Umbilical cord (tissue), 2 donors: ENCODE measurements at places on chromosomes 13 and 19.
A peak's percentile ranks its signal among the peaks of the same experiment; 100 is the strongest.

- DNase-seq: no peak
These were observed 530.6 kb upstream of the SPRY2 start for GRCh38 chr13:80871481-80871880.

- DNase-seq: no peak
These were observed 195.6 kb upstream of the DACH1 start for GRCh38 chr13:72062566-72062965.

DNA sequence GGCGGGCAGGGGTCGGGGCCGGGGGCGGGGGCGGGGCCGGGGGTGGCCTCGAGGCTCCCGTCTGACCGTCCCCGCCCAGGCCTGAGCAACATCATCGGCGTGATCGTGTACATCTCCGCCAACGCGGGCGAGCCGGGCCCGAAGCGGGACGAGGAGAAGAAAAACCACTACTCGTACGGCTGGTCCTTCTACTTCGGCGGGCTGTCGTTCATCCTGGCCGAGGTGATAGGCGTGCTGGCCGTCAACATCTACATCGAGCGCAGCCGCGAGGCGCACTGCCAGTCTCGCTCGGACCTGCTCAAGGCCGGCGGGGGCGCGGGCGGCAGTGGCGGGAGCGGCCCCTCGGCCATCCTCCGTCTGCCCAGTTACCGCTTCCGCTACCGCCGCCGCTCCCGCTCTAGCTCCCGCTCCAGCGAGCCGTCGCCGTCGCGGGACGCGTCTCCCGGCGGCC, 9.4 kb upstream of the CACNG6 start:
- DNase-seq: no peak

DNA sequence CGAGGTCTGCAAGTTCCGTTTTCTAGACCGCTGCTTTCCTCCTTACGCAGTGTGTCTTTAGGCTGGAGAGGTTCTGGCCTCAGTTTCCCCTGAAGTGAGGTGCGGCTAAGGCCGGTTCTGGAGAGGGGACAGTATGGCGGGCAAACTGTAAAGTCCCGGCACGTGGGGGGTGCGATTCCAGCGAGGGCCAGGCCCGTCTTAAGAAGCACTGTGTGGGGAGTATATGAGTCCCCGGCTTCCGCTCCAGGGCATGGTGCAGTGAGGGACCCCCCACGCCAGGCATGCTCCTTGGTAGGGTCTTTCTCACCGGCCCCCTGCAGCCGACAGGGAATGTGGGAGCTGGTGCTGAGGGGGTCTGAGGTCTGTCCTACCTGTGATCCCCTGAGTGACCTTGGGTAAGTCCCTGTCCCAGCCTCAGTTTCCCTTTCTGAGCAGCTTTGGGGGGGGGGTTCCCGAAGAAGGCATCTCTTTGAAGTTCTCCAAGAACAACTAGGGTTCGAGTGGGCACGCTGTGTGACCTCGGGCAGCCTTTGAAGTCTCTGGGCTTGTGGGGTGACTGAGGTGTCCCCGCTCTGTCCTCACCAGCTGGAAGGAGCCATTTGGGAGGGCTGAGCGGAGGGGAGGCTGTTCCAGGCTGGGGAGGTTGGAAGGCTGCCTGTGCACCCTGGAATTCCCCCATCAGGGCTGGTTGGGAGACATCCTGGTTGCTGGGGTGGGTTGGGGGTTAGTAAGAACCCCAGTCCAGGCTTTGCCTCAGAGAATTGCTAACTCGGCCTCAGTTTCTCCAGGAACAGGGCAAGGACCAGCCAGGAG, 1.5 kb downstream of the NFIC start:
- no peak for DNase-seq

DNA sequence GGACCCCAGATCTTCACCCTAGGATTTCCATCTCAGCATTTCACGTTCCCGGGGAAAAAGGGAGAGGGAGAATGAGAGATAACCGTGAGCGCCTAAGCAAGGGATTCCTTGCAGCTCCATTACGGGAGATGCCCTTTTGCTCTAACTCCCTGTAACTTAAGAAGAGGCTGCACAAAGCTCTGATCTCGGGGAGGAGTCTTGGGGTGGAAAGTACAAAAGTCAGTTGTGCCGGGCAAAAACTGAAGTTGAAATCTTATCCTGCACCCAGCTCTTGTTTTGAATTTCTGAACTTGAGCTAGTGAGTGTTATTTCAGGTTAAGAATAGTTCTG, 256.4 kb upstream of the SOX21 start:
- DNase-seq: no peak

GRCh38 chr13:33434676-33435075, 149.1 kb upstream of the STARD13 start:
- DNase-seq: no peak

DNA sequence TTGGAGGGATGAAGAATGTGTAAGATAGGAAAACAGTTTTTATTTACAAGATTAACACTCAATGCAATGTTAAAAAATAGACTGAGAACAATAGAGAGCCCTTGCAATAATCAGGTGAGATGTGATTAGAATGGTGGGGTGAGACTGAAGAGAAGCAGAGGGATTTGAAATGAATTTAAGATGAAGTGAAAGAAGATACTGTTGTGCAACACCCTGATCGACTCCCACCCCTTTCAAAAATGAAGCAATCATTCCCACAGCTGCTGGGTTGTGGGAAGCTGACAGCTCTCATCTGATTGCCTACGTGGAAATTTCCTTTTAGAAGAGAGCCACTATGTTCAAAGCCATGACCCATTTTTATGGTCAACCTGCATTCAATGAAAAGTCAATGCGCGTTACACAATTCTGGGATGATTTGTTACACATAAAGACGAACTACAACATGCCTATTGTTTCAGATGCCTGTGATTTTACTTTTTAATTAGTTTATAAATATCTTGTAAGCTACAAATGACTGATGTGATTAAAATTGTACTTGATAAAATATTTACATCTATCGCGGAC, 1374.8 kb downstream of the PCDH9 start:
- DNase-seq: no peak

GRCh38 chr13:79392882-79393563, 13.0 kb downstream of the RBM26 start:
- no peak for DNase-seq

- no peak for DNase-seq
These were observed 13.9 kb upstream of the DACH1 start for GRCh38 chr13:71880753-71881541.

GRCh38 chr19:17075864-17076542, 426 bp downstream of the MYO9B start:
- DNase-seq: peak; percentile 55

DNA sequence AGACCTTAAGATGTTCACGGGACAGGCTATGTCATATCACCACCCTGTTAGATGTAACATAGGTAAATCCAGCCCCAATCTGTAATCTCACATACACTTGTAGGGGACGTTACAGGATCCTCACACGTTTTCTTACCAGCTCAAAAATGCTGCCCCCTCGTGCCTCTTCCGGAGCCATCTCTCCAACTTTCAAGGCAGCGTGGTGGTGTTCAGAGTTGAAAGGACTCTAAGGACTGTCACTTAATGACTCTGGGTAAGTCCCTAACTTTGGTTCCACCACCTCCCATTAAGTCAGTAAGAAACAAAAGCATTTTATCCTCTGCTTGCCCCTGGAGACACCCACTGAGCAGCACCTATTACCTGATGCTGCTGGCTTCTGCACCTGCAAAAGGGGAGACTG, 4.4 kb downstream of the MED26 start:
- DNase-seq: no peak

GRCh38 chr19:37470216-37470615, 1.1 kb downstream of the ZNF570 start:
- no peak for DNase-seq

DNA sequence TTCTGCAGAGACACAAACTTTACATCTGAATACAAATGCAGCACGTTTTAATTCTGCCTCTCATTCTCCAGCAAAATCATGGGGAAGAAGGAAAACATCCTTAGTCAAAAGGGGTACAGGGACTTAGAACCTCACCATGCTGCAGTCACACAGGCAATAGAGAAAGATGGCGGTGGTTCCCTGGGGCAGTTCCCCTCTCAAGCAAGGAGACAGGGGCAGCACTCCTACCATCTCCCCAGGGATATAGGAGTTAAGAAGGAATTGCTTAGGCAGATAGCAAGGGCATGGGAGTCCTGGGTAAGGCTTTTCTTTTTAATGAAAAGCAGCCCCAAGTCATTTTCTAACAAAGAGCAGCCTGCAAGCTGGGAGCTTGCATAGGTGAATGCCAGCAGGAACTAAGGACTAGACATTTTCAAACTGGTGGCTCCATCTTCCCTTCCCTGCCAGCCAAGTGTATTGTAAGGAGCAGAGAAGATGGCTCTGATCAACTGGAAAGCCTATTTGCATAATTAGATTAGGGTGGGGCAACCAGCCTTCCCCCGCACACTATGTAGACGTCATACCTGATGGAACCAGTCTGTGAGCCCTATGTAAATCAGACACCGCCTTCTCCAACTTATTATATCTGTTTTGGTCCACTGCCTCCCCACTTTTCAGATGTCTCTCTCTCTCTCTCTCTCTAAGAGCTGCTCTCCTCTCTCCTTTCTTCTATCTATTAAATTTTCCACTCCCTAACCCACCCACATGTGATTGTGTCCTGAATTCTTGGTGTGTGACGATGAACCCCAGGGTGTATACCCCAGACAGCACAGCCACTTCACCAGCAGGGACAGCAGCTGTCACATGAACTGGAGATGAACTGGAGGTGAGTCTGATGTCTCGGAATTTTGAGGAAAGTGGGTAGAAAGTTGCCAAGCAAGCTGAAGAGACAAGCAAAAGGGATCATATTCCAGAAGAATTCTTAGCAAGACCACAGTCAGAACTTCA, 514.5 kb downstream of the IRS2 start:
- no peak for DNase-seq

DNA sequence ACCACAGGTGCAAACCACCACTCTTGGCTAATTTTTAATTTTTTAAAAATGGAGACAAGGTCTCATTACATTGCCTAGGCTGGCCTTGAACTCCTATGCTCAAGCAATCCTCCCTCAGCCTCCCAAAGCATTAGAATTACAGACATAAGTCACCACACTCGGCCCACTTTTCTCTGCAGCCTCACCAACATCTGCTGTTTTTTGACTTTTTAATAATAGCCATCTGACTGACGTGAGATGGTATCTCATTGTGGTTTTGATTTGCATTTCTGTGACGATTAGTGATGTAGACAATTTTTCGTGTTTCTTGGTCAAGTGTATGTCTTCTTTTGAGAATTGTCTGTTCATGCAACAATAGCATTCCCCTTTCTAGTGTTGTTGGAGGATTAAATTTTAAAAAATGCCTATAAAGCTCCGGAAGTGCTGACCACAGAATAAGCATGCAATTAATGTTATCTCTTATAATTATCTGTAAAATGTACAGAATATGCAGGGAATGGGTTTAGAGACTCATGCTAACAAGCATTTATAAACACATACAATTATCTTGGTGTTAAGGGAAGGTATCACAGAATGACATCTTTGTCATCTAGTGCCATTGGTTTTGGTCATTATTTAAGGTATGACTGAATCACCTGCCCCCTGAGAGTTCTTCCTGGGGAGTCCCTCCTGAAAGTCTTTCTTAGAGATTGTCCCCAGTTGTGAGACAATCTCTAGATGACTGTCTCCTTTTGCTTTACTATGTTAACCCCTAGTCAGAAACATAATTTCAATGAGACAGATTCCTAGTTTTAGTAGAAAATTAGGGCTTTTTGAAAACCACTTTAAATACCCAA, 118.5 kb upstream of the SERTM1 start:
- DNase-seq: no peak

DNA sequence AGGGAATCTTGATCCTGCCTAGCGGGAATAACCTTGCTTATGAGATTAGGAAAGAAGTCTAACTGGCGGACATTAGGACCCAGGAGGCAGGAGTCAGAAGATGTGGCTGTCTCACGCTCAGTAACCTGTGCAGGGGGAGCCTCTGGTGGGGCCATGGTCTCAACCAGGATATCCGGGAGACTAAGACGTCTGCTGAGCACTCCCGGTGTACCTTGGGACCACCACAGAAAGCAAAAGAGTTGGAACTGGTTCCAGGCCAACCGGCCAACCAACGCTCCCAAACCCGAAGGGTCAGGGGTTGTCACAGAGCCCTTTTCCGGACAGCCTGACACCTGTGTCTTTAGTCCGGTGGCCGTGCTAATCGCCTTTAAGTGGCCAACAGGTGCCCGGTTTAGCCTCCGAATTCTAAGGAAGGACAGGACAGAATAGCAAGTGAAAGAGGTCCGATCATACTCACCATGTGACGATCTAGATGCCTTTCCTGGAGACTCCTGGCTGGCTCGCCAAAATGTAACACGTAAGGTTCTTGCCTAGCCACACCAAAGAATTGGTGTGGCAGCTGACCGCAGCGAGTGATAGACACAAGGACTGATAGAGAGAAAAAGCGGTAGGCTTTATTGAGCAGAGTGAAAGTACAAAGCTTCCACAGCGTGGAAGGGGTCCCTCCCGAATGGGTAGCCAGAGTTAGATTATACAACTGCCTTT, 103.9 kb upstream of the DIAPH3 start:
- no peak for DNase-seq

DNA sequence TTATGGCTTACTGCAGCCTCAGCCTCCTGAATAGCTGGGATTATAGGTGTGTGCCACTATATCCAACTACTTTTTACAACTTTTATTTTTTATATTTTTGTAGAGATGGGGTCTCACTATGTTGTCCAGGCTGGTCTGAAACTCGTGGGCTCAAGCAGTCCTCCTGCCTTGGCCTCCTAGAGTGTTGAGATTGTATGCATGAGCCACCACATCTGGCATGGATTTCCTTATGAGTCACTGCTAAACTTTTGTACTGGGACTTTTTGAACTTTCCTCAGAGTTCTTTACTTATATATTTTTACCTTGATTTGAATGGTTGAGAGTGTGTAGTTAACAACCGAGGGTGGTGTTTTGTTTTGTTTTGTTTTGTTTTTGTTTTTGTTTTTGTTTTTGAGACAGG, 33.4 kb downstream of the DNAJC3 start:
- no peak for DNase-seq

DNA sequence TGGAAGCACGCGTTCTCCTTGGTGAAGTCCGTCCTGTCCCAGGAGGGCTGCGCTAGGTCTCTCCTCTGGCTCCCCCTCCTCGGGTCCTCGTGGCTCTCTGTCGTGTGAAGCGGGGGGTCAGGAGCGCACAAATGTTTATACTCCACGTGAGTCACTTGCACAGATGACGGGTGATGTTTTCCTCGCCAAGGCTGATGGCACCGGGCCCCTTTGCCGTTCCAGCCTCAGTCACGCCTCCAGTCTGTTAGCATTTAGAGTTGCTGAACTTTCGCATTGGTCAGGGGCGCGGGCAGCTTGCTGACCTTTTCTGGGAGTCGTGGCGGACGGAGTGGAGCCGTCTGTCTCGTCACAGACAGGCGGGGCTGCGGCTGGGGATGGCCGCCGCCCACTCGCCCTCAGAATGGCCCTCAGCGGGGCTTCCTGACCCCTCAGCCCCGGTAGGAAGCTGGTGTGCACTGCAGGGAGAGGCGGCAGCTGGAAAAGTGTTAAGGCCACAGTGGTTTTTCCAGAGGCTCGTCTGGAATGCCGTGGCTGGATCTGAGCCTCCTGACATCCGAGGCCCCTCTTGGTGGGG, 13.7 kb downstream of the KLHL26 start:
- DNase-seq: no peak
